ENCODE measurements at places on chromosomes 5 and 9.
A peak's percentile ranks its signal among the peaks of the same experiment; 100 is the strongest.

DNA sequence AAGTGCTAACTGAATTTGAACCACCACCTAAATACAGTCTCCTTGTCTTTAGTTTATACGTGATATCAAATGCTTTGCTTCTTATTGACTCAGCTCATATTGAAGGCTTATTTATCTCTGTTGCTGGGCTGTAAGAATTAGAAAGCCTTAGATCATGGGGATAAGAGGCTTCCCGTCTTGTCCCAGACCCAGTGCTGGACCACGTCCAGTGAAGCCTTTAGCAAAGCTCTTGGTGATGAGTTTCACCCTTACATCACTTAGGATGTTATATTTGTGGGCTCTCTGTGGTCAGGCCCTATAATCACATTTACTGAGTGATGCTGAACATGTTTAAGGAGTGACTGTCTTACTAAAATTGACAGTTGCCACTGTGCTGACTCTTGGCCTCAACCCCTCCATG, 11.2 kb downstream of the FAM240B start:
- no peak for DNase-seq

GRCh38 chr5:172901788-172902496, 57.3 kb upstream of the RPL26L1 start:
- no peak for DNase-seq

DNA sequence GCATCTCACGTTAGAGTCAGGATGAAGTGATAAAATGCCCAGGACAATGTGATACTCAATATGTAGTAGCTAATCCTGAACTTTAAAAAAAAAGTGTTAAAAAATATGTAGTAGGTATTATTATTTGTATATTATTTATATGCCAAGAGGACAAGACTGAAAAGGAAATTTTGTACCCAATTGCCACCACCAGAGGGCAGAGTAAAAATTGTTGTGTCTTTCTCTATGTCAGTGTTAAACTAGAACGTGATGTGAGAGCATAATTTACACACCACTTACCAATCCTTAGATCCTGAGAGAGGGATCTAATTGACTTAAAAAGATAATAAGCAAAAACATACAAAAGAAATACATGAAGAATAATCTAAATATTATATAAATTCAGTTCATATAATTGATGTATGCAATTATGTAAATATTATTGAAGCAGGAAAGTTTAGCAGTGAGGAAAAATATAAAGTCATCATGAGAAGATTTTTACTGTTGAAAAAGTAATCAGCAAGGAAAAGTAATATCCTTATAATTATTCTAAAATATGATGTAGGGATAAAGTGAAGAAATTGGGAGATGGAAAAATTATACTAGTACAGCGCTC, 288.9 kb downstream of the RAB3C start:
- DNase-seq, result no peak

DNA sequence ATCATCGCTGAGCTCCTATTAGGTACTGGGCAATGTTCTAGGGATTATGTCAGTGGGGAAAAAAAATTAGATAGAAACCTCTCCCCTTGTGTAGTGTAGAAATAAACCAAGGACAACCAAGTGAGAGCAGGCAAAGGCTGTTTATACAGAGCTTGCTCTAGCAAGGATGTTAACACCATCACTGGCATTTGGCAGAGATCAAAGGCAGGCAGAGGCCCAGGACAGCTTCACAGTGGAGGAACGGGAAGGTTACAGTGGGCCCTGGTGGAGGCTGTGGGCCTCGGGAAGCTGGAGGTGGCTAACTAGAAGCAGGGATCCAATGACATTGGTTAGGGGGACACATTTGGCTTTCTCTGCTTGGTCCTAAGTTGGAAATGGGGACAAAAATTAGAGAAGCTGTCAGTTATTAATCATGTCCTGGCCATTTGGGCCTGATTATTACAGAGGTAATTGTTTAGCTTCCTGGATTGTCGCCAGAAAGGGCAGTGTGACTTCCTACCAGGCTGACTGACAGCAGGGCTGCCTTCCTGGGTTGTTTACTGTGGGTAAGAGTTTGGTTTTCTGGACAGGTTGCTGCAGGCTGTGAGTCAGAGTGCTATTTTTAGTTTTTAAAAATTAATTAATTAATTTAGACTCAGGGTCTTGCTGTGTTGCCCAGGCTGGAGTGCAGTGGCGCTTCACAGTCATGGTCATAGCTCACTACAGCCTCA, 259.3 kb downstream of the ROR2 start:
- DNase-seq, result no peak

DNA sequence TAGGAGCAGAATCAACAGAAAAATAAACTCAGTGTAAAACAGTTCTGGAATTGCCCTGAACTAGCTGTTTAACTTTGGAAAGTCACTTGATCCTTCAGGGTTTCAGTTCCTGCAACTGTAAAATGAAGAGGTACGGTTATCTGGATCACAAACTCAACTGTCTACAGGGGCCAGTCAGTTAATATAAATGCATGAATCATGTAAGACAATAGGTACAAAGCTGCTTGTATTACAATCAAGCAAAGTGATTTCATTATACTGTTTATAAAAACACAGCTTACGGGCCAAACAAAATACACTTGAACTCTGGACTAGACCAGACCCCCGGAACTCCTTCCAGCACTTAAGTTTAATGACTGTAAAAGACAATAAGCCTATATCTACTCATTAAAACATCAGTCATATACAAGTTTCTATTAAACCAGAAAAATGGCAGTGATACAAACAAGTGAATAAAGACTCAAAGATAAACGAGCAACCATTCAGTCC, 73.0 kb downstream of the MRPS27 start:
- DNase-seq, result no peak

- peak; percentile 43 for DNase-seq
Measured at GRCh38 chr9:34179213-34180136, 632 bp downstream of the UBAP1 start.

GRCh38 chr9:37471942-37472684, 6.9 kb upstream of the ZBTB5 start:
- DNase-seq, result peak; percentile 79

Data from hepatic stellate cell (primary cell).